ENCODE measurements at places on chromosomes 13 and 19.

- DNase-seq, result peak; percentile 20
These were observed 104.7 kb upstream of the KL start for GRCh38 chr13:32911506-32911905.

DNA sequence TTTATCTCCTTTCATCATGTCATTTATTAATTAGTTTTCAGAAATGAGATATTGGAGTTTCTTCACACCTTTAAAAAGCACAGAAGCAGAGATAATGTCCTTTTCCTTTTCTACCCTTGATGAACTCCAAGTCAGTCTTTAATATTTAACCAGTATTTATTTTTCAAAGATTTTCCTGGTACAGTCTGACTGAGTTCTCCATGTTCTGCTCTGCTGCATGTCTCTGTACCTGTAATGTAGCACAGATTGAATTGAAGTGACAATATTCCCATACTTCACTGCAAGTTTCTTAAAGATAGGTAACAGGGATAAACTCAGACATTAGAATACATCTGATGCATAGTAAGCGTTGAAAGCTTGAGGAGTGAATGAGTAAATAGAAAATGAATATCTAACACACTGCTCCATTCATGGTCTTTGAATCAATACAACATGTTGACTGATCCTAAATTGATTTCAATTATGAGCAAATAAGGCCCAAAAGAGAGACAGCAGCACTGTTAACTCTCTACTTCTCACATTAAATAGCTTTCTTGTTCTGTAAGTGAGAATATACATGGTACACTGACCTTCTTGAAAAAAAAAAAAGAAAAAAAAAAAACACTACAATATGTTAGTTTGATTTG lies 1323.6 kb upstream of the PRR20A start:
- no peak for DNase-seq

DNA sequence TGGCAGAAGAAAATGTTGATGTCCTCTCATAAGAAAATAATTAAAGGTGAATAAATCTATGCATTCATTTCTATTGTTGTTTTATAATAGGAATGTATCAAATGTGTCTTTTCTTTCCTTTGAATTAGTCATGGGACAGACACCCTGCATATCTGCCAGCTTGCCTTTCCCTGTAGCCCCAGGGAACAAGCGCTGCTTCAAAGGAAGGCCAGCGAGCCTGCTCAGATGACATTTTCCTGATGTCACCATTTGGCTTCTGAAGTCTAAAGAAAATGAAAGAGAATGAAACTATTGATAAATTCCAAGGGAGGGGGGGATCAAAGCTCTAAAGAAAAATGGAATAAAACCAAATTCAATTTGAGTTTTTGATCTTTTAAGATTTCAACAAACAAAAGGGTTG lies 574.8 kb downstream of the IRS2 start:
- DNase-seq, result no peak

GRCh38 chr13:93951951-93952350 lies 527.5 kb downstream of the DCT start:
- DNase-seq, result no peak

DNA sequence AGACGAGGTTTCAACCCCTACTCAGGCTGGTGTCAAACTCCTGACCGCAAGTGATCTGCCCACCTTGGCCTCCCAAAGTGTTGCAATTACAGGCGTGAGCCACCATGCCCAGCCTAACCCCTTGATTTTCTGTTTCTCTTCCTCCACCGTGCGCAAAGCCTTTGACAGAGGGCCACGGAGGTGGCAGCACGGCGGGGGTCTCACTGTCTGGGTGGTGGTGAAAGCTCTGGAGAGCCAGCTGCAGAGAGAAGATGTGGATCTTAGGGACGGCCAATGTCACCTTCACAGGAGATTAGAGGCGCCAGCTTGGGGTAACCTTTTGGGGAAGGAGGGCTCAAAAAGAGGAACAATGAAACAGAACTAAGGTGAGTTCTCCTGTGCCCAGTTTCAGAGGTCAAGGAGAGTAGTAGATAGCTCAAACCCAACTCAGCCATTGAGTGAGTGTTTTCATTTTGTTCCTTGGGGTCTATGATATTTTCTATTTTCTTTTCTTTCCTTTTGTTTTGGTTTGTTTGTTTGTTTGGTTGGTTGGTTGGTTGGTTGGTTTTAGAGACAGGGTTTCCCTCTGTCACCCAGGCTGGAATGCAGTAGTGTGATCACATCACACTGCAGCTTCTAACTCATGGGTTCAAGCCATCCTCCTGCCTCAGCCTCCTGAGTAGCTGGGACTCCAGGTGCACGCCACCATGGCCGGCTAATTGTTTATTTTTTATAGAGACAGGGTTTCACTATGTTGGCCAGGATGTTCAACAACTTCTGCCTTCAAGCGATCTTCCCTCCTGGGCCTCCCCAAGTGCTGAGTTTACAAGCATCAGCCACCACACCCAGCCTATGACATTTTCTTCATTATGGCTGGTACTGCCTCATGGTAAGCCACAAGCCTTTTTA lies 37.7 kb downstream of the GPR42 start:
- no peak for DNase-seq

DNA sequence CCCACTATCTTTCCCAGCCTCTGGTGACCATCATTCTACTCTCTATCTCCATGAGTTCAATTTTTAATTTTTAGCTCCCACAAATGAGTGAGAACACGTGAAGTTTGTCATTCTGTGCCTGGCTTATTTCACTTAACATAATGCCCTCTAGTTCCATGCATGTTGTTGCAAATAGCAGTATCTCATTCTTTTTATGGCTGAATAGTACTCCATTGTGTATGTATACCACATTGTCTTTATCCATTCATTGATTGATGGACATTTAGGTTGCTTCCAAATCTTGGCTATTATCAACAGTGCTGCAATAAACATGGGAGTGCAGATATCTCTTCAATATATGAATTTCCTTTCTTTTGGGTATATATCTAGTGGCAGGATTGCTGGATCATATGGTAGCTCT lies 22.9 kb upstream of the ZFP82 start:
- no peak for DNase-seq

DNA sequence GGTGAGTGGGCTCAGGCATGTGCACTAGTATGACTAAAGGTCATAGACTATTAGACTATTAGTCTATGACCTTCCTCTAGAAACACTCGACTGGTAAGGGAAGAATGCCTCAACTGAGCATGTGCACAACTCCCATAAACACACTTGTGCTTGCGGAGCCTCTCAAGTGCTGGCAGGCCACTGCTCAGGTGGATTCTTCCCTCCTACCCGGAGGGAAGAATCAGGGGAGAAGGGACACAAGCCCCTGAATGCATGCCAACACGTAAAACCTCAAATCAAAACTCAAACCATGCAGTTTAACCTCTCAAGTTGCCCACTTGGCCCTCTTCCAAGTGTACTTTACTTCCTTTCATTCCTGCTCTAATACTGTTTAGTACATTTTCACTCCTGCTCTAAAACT lies 287.6 kb upstream of the SGCG start:
- no peak for DNase-seq

GRCh38 chr13:108326309-108326708 lies 56.8 kb downstream of the TNFSF13B start:
- no peak for DNase-seq

DNA sequence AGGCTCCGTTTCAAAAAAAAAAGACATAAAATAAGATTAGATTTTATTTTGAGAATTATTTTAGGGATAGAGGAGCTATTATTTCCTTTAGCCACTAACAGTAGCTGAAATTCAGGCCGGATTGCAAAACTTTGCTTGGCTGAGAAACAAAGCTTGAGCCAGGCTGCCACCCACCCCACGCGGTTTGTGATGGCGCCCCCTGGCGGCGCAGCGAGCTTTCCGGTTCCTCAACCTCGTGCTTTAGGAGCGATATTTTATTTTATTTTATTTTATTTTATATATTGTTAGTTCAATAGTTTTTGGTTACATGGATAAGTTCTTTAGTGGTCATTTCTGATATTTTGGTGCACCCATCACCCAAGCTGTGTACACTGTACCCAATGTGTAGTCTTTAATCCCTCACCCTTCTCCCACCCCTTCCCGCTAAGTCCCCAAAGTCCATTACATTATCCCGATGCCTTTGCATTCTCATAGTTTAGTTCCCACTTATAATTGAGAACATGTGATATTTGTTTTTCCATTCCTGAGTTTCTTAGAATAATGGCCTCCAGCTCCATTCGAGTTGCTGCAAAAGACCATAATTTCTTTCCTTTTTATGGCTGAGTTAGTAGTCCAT lies 19.8 kb upstream of the CEACAM4 start:
- no peak for DNase-seq

DNA sequence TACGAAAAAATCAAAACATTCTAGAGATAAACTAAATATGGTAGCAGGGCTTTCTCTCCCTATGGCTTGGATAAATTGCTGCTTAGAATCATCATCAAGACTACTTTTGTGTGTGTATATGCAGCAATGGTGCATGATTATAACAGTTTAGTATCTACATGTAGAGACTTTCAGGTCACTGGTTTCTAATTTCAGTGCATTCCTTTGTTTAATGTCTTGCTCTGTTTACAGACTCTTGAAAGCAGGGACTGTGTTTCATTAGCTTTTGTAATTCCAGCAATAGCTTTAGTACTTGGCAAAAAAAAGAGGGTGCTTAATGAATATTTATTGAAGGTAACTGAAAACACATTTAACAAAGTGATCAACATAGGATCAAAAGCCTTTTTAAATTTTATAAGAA lies 420.7 kb downstream of the PCDH9 start:
- DNase-seq, result no peak

GRCh38 chr19:42400404-42400803 lies 10.3 kb upstream of the CNFN start:
- no peak for DNase-seq

DNA sequence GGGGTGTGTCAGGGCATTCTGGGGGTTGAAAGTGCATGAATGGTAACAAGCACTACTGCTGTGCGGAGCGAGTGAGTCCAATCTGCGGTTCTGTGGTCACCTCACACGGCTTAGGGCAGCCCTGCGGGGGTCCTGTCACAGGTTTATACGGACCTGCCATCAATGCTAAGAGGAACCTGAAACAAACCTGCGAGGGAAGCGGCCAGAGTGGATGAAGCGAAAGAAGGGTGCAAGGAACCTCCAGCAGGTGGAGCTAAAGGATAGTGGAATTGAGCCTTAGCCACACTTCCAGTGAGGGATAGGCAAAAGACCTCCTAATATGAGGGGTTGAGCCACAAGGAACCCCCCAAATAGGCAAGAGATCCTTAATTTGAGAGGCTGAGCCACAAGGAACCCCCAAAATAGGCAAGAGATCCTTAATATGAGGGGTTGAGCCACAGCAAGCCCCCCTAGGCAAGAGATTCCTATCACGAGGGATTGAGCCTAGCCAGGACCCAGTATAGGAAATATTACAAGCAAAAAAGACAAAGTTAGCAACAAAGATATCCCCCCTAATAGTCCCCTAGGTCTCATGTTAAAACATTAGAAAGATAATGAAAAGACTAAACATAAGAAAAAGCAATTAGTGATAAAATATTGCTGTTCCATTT lies 6.3 kb upstream of the ZNF69 start:
- DNase-seq, result no peak

GRCh38 chr13:110347535-110348308 lies 40.6 kb downstream of the COL4A2 start:
- peak; percentile 31 for DNase-seq

- DNase-seq, result no peak
These were observed 1608.8 kb downstream of the OLFM4 start for GRCh38 chr13:54637366-54637765.

- no peak for DNase-seq
These were observed 89.4 kb upstream of the RAP2A start for GRCh38 chr13:97344265-97345175.

DNA sequence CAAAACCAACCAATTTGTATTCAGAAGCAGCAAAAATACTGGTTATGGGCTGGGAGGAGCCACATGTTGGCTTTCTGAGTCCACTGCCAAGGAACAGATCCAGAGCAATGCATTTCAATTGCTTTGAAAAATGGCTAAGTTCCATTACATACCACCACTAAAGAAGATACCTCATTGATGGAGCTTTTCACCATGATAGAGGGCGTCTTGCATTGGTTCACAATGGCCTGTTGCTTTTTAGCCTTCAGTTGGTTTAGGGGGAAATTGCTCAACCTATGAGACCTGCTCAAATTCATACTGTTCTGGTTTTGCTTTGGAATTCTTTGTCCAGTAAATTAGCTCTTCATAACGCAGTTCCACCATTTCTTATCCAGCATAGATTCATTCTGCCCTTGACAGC lies 21.2 kb upstream of the CPB2 start:
- no peak for DNase-seq

GRCh38 chr19:54790711-54791110 lies 12.7 kb upstream of the KIR2DL4 start:
- DNase-seq, result no peak

DNA sequence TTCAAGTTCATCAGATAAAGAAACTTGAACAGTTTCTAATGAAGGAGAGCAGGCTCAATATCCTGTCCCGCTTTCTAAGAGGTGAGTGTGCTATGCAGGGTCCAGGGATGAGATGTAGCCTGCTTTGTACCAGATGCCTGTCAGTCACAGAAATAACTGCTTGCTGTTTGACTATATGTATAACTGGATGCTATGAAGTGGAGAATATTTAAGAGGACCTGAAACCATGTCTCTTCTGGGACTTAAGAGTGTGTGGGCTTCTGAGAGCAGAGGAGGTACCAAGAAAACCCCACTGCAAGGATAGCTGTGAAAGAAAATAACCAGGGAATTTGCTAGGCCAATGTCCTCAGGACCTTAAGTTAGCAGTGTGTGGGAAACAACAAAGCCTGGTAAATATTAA lies 246.3 kb upstream of the RFC3 start:
- DNase-seq, result no peak

DNA sequence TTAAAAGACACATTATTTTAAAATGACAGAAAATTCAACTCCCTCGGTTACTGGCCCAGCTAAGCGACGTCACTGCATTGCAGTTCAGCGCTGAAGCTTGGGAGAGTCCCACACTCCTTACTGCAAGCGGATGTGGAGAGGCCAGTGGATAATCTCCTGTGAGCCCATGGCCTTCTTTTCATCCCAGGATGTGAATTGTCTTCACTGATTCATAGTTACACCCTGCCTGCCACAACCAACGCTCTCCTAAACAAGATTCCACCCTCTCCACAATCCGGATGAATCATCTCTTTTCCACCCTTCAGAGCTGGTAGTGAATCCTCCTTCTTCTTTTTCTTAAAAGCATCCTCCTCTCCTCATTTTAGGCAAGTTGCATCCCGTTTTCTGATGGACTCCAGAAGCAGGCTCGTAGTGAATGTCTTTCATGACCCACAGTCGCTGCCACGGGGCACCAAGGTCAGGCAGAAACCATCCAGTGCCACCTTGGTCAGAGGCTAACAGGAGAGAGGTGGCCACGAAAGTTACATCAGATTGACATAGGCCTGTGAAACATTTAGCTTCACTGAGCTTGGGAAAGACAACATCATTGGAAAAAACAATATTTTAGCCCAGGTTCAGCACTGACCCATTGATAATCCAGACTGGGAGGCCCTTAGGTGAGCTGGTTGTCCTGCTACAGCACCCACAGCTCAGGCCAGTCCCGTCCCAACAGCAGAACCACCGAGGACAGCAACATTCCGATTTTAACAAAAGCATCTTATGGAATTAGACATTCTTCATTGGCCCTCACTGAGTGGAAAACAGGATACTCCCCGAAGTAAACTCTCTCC lies 2.0 kb downstream of the GJB2 start:
- DNase-seq, result peak; percentile 88

Data from AG09309 (cell line).